Foreskin keratinocyte (primary cell): ENCODE measurements at places on chromosomes 5 and 9. TPM values are rescaled to one million over a fixed set of nuclear protein-coding genes. Genes with fewer than 3 reads are reported as not detected.

- DNase-seq = no peak
These were observed 67.5 kb downstream of the RXRA start for GRCh38 chr9:134393582-134394280.

- DNase-seq = no peak
These were observed 9.4 kb downstream of the KCNT1 start for GRCh38 chr9:135711391-135711790.

The SLC24A2 gene
- total RNA-seq = not detected in 2 replicates

DNA sequence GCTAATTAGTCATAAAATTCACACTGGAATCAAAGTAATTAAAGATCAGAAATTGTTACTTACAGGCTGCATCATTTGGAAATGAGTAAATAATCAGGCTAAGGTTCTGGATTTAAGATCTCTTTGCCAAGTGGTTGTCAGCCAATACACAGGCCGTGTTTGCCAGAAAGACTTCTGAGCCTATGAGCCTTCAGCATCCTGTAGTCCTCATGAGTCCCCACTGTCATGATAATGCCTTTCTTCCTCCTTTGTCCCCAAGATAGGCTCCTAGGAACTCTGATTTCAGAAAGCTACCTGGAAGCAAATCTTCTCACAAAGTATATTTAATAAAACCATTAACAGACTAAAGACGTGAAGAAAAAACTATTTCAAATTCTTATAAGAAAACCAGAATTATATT is 810.5 kb downstream of the DNAH5 start:
- no peak for DNase-seq

DNA sequence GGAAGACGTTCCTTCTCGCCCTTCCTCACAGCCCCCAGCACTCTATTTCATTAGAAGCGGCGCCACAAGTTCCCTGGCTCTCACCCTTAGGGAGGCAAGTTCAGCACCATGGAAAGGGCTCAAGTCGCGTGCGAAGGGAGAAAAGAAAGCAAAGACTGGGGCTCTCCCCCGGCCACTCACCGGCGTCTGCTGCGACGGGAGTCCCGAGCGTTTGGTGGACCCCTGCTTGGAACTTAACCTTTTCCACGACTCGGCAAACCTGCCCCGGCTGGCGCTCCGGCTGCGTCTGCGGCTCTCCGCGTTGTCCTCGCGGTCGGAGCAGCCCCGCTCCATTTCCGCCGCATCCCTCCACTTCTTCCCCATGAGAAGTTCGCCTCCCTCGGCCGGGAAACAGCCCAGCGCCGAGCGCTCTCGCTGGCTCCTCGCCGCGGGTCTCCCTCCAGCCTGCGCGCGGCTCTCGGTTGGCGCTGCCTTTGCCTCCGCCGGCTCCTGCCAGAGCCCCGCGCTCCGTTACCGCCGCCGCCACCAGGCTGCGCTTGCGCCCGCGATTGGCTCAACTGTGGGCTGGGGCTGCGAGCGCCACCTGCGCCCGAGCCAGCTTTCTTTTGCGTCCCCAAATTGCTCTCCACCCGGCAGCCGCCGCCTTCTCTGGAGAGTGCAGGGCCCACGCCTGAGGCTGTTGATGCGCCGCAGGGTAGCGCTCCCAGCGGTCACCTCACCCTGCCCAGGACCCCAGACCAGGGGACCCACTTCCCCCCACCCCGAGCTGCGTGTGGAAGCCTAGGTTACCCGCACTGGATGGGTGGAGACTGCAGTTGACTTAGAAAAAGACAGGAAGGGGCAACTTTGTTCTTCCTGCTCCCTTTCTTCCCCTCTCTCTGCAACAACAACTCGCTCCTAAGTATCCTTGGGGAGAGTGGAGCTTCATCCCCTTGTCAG is 321.6 kb downstream of the CEMIP2 start:
- DNase-seq = peak; percentile 53

GRCh38 chr5:16916262-16916878 is 19.7 kb downstream of the MYO10 start:
- DNase-seq = peak; percentile 93

The CCNO gene
- 0.42 and 1.9 TPM in 2 replicates for total RNA-seq

The TRAF1 gene
- total RNA-seq = 0.78 and 0.99 TPM in 2 replicates

The LRRC19 gene
- not detected in 2 replicates for total RNA-seq

GRCh38 chr5:157665467-157666070 is 5.8 kb upstream of the C5orf52 start:
- peak; percentile 40 for DNase-seq

The C1QTNF3 gene
- 0.32 and 0.41 TPM in 2 replicates for total RNA-seq

The FBXW11 gene
- 41.5 and 44.8 TPM in 2 replicates for total RNA-seq

GRCh38 chr5:107085572-107085971 is 585.2 kb downstream of the EFNA5 start:
- DNase-seq = no peak

DNA sequence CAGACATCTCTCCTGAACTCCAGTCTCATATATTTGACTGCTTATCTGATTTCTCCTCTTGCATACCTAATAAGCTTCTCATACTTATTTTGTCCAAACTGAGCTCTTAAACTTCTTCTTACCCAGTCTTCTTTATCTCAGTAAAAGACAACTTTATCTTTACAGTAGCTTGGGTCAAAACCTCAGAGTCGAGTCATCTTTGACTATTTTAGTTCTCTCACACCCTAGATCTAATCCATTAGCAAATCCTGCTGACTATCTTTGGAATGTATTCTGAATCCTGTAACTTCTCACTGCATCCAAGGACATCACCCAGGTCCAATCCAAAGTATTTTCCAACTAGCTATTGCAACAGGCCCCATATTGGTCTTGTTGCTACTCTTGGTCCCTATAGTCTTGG is 11.8 kb upstream of the JAK2 start:
- no peak for DNase-seq

DNA sequence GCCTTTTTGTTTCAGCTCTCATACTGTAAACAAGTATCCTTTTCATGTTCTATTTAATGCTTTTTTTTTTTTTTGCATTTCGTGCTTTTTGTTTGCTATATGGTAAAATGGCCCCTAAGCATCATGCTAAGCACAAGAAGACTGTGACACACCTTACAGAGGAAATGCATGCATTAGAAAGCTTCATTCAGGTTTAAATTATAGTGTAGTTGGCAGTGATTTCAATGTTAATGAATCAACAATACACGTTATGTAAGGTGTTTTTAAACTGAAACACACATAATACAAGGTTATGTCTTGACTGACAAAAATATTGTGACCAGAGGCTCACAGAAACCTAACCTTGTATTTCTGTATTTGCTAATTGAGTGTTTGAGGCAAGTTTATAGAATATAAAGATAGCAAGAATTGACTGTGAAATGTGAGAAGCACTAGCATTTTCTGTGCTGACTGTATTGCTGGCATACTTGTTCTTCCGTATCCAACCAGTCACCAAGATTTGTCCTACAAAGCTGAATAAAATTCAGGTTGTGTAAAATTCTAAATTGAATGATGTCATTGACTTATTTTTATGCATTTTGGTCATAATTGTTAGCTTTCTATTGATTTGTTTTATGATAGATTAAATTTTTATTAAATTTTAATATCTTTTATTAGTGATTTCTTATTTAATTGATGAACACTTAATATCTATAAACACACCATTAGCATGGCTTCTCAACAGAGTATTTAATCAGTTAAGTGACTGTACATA is 4.1 kb downstream of the CFAP95 start:
- DNase-seq = no peak

The C5 gene
- total RNA-seq = 1.3 and 1.7 TPM in 2 replicates

The MPDZ gene
- 14.3 and 15.5 TPM in 2 replicates for total RNA-seq

GRCh38 chr5:78633700-78634099 is 14.9 kb downstream of the LHFPL2 start:
- no peak for DNase-seq

DNA sequence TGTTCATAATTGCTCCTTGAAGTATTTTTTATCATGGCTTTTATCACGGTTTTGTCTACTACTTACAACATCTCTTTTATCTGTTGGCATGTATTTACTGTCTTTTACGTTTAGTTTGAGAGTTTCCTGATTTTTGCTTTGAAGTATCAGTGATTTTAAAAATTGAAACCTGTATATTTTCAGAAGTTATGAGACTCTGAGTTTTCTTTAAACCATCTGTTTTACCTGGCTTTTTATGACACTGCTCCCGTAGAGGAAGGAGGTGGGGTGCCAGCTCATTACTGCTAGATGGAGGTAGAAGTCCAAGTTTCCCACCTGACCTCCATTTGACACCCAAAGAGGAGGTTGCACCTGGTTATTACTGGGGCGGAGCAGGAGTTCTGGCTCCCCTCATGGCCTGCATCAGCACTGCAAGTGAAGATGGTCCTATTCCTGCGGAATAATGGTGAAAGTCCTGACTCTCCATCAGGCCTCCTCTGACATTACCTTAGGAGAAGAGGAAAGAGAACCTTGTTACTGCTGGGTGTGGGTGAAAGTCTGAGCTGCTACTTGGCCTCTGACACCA is 10.0 kb upstream of the ZNF131 start:
- no peak for DNase-seq

DNA sequence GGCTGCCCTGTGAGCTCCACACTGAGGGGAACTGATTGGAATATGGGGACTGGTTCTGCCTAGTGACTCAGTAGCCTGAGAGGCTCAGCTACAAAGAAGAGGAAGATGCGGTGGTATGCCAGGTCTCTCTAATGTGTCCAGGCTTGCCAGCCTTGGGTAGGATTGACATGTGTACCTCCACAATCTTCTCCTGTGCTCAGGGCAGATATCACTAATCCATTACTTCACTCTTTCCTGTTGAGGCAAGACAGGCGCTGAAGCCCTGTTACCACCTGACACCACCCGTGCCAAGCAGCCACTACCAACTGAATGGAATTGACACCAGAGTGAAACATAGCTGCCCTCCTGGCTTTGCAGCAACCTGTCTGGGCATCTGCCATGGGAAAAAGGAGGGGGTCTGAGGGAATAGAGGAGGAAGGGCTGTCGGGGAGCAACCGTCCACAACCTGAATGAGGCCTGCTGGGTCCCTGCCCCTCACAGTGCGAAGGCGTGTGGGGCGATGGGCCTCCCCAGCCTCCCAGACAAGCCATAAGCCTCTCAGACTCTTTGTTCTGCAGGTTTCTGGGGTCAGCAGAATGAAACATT is 114.7 kb upstream of the CXCL14 start:
- DNase-seq = peak; percentile 96
